ENCODE measurements at places on chromosomes 1 and 21.

DNA sequence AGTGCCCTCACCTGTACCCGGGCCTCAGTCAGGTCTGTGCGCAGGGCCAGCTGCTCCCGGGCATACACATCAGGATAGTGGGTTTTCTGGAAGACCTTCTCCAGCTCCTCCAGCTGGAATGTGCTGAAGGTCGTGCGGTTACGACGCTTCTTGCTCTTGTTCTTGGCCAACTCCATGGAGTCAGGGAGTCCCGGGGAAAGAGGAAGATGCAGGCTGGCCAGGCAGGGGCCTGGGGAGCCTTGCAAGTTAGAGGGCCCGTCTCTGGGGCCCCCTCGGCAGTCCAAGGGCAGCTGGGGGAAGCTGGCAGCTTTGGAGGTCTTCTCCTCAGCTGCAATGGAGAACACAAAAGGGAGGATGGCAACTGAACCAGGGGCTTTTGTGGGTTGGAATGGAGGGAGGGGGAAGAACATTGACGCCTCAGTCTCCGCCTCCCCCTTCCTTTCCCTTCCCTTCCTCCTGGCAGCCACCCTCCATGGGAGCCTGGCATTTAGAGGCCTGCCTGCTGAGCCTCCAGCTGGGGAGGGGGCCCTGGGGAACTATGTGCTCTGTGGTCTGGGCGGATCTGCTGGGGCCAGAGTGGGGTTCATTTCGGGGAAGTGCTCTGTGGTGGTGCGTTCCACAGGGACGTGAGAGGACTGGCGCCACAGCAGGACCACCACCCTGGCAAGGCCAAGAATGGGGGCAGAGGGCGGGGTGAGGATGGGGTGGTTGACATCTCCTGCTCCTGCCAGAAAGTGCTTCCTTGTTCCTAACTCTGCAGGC, 5.7 kb downstream of the ALX3 start:
- DNase-seq = no peak

- DNase-seq = no peak
These were observed 21.3 kb upstream of the PGBD2 start for GRCh38 chr1:248884632-248885295.

DNA sequence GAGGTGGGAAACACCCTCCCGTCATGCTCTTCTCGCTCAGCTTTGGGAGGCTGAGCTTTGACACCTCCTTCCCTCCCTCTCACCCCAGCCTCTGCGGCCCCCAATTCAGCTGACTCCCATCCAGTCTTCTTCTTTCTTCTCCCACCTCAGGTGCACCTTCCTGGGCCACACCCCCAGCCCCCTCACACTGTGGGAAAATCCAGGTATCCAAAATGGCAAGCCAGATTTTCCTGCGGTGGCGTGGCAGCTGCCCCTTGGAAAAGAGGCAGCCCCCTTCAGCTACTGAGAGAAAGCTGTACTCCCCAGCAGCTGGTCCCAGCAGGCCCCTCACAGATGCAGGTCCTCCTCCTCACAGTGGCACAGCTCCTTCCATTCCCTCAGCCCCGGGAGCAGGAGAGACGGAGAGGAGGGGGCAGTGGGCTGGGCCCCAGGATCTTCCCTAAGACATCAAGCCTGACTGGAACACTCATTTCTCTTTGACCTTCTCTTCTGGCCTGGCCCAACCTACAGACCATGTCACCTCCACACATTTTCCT, 61.6 kb downstream of the OPTC start:
- no peak for DNase-seq

GRCh38 chr1:90204023-90204590, 209.2 kb downstream of the ZNF326 start:
- DNase-seq = no peak

DNA sequence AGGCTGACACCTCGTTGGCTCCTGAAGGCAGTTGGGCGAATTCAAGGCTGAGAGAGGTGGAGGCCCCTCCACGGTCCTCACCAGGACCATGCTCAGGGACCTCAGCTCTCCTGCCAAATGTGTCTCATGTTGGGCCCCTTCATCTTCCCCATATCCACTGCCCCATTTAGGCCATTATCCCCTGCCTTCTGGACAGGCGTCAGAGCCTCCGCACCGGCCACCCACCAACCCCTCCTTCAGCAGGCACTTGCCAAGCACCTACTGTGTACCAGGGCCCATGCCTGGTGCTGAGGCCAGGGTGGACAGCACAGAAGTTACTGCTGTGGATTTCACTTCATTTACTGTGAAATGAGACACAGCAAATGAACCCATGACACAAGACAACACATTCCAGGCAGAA, 325.8 kb downstream of the MATN1 start:
- DNase-seq = no peak

DNA sequence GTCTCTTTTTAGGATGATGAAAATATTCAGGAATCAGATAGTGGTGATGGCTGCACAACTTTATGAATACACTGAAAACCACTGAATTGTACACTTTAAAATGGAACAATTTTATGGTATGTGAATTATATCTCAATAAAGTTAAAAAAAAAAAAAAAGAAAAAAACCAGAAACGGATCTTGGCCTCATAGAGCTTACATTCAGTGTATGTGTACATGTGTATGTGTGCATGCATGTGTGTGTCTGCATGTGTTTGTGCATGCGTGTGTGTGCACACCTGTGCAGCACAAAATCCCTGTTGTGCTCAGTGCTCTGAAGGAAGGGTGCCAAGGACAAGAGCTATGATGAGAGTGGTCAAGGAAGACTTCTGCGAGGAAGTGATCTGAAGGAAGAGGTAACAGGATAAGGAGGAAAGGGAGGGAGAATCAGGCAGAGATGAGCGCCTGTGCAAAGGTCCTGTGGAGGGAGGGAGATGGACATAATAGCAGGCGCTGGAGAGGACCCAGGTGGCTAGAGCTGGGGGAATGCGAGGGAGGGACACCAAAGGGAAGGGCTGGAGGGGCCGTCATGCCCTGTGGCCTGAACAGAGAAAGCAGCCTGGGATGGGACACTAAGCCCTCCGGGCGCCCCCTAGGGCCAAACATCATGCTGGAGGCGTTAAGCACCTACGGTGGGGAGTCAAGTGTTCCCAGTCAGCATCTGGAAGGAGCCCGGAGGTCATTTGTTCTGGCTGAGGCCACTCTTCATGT, 25.2 kb downstream of the NKAIN1 start:
- no peak for DNase-seq

DNA sequence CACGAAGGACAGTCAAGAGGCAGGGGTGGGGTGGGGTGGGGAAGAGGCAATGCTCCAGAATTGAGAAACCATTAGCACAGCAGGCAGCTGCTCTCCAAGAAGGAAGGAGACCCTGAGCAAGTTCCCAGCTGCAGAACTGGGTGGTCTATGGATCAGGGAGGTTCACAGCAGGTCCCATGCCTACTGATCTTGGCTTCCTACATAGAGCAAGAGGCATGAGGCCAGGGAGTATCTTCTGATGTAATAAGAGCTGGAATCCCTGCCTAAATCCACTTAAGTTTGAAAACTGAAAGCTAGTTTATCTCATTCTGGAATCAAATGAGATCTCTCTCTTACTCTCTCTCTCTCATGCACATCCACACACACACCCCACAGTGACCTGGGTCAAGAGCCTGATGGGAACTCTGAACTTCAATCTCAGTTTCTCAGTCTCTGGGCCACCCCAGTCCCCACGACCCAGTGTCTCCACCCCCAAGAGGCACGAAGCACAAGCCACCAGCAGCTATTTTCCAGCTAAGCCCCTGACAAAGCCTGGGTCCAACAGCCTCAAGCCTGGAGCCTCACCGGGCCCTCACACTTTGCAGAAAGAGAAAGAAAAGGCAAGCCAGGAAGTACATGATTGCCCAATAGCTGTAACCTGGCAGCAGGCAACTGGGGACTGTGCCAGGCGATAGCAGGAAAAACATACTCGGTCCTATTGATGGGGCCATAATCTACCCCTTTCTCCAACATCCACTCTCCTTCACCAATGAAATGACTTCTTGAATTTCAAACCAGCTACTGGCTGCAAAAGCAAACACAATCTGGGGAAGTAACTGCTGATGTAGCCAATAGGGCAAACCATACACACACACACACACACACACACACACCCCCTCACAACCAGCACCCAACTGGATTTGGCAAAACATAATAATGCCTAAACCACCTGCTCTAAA, 2.2 kb downstream of the NUAK2 start:
- DNase-seq = no peak

DNA sequence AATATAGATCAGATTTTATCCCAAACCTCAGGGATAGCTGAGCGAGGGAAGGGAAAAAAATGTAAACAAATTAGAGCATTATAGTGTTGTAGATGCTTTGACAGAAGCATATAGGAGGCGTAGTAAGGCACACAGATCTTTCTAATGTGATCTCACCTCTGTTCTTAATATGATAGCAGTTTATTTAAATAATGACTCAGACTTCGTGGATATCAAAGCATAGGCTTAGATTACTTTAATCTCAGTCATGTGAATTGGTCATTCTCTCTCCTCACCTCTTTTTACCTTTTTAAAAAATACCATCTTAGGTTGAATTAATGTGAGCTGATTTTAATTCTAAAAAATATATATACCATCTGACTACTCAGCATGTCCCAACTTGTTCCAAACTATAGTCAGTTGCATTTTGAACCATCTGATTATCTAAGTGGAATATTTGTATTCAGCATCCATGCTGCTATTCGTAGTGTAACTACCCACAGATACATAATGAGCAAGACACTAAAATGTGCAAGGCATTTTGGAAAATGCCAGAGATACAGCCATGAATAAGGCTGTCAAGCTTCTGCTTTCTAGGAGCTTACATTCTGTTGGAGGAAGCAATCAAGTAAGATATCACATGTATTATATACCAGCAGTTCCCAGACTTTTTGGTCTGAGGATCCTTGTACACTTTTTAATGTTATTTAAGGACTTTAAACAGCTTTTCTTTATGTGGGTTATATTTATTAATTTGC, 76.7 kb downstream of the OSBPL9 start:
- no peak for DNase-seq

DNA sequence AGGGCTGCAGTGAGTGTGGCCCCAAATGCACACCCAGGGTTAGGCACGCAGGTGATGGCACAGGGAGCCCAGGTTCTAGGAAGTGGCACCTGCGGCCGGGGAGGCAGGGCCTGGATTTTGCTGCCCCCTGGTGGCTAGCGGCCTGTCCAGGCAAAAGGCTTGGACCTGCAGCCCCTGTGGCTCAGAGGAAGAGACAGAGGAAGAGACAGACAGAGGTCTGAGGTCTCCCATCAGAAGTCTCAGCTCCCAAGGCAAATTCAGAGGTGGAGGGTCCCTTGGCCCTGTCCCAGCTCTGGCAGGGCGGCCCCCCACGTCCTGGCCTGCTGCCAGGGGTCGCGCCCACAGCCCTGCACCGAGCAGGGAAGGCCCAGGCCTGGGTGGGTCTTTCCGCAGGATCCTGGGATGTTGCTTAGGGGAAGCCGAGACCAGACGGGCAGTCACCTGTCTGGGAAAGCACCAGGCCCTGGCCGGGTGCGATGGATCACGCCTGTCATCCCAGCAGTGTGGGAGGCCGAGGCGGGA, 8.0 kb upstream of the TNFRSF14 start:
- peak; percentile 67 for DNase-seq

DNA sequence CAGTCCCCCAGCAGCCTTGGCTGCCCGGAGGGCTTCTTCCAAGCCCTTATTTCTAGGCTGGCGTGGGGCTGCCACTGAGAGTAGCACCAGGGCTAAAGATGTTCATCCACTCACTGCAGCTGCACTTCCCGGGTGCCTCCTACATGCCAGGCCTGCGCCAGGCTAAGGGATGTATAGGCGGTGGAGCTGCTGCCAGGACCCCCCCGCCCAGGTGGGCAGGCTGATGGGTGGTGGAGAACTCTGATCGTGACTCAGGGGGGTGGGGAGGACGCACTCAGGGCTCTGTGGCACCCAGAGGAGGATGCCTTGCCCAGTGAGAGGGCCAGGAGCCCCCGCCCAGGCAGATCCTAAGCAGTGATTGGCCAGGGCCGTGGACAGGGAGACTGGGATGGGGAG, 34.1 kb downstream of the CFAP74 start:
- no peak for DNase-seq

DNA sequence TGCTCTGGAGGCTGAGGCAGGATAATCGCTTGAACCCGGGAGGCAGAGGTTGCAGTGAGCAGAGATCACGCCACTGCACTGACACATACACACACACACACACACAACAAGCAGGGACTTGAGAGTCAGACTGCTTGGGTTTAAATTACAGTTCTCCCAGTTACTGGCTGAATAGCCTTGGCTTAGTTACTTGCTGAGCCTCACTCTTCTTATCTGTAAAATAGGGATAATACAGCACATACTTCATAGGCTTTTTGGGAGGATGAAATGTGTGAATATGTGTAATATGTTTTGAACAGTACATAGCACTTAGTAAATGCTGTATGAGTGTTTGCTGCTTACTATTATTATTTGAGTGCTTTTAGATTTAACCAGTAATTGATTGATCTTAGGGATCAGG, 23.8 kb downstream of the CDC42 start:
- DNase-seq = no peak

- no peak for DNase-seq
These were observed 242.1 kb downstream of the GRIK1 start for GRCh38 chr21:29697555-29698193.

DNA sequence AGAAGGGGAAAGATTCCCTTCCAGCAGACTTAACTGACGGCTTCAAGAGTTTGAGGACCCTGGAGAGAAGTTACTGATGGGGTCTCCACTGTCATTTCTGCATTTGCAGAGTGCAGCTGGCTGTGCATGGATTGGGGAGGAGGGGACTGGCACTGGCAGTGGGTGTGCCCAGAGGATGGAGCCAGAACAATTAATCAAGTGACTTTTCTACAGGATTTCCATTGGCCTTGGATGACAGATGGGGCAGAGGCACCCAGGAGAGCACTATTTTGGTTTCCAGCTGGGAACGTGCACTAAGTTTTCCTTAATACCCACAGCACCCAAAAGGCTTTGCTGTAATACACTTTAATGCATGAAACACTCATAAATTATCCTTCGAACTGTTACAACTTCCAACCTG, 1.3 kb downstream of the NGF start:
- no peak for DNase-seq

DNA sequence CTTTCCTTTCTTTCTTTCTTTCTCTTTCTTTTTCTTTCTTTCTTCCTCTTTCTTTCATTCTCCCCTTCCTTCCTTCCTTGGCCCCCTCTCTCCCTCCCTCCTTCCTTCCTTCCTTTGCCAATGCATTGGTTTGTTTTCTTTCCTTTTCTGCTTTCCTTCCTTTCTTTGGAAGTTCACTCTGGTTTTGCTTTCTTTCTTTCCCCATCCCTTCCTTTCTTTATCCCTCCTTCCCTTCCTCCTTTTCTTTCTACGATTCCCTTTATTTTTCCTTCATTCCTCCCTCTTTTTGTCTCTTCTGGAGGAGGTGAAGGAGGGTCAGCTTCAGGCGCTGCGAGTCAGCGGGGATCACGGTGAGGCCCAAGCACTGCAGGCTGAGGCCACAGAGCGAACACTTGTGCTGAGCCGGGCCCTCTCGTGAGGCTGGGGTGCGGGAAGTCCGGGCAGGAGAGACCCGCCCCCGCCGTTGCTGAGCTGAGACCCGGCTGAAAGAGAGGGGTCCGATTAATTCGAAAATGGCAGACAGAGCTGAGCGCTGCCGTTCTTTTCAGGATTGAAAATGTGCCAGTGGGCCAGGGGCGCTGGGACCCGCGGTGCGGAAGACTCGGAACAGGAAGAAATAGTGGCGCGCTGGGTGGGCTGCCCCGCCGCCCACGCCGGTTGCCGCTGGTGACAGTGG, 1.5 kb downstream of the SIM2 start:
- DNase-seq = no peak

- no peak for DNase-seq
These were observed 126.6 kb upstream of the CACNA1E start for GRCh38 chr1:181356505-181357340.

- DNase-seq = peak; percentile 77
These were observed 12.3 kb downstream of the TNFRSF1B start for GRCh38 chr1:12179111-12179519.

- no peak for DNase-seq
These were observed 30.7 kb downstream of the NOL9 start for GRCh38 chr1:6523566-6523965.

Measured in stimulated activated CD4-positive, alpha-beta T cell treated with anti-CD3 and anti-CD28 coated beads, TNF-alpha, amount 100 ng/mL, for 4 hours (primary cell).